ENCODE measurements at places on chromosomes 7 and 10.
A peak's percentile ranks its signal among the peaks of the same experiment; 100 is the strongest.

- DNase-seq, result no peak
These were observed 9.5 kb upstream of the KAZALD1 start for GRCh38 chr10:101052285-101052684.

DNA sequence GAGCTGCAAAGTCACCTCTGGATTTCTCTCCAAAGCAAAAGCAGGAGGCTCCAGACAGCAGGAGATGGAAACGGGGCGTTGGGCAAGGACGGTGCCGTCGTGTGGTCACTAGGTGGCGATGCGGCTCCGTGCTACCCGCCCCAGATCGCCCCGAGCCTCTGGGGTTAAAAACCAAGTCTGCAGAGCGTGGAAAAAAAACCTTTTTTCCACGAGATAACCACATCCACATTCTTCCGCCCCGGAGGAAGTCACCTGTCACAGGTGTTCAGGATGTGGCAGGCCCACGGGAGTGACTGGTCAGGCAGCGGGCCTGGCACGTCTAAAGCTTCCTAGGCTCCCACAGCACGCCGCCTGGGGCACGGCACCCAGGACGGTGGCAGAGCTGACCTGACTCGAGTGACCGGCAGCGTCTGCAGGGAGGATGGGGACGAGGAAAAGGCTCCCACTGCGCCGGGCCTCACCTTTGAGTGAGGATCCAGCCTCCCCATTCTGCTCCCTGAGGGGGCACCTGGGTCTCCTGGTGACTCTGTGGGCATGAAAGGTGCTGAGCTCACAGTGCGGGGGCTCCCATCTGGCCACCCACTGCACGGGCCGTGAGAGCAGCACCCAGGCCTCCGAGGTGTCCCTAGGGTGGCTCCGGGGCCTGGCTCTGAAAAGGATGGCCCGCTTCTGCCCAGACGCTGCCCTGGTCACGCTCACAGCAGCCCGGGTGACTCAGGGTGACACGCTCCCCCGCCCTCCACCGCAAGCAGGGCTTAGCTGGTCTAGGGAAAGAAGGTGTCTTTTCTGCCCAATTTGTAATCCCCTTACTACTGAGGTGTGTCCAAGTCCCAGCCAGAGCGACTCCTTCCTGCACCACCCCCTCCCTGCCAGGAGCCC, 71.3 kb upstream of the TNRC18 start:
- DNase-seq, result peak; percentile 76

DNA sequence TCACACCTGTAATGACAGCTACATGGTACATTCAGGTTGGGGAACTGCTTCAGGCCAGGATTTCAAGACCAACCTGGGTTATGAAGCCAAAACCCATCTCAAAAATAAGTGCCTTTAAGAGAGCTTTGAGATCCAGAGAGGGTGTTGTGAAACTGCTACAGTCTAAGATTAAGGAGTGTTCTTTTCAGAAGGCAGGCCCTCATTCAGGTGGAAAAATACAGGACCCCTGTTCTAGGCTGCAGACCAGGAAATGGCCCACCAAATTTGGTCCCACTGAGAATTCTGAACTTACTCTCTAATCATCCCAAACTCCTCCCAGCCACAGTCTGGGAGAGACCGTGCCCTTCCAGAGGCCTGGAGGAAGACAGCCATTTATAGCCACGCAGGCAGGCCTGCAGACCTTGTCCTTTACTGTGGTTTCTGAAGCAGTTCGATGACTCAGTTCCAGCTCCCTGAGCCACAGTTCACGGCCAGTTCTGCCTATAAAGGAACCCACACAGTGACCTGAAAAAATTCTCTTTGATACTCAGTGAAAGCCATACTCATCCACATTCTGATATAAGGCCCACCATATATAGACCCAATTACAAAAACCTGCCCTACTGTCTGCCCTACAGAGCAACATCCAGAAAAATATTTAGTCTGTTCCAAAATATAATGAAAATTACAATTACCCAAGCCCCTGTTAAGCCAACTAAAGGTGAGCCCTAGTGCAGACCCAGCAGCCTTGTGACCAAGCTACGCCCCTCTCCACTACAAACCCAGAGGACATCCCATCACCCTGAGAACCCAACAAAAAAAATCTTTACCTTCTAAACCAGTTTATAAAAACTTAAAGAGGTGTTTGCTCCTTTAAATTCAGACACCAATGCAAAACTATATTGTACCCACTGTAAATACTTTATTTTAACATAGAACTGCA, 21.2 kb downstream of the ZNF680 start:
- no peak for DNase-seq

DNA sequence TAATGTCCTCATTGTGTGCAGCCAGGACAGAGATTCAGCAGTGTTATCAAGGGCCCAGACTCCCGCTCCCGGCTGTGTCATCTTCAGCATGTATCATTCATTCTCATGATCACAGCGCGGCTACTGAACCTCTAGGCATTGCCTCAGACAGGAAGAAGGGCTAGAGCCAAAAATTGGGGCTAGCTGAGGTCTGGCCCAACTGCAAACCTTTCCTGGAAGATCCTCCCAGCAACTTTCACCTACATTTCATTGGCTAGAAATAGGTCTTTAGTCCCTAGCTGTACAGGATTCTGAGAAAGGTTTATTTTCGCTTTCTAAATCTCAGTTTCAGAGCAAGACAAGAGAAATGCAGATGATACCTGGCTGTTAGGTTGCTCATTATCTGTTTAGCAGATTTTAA, 81.9 kb downstream of the CREM start:
- DNase-seq, result peak; percentile 40

DNA sequence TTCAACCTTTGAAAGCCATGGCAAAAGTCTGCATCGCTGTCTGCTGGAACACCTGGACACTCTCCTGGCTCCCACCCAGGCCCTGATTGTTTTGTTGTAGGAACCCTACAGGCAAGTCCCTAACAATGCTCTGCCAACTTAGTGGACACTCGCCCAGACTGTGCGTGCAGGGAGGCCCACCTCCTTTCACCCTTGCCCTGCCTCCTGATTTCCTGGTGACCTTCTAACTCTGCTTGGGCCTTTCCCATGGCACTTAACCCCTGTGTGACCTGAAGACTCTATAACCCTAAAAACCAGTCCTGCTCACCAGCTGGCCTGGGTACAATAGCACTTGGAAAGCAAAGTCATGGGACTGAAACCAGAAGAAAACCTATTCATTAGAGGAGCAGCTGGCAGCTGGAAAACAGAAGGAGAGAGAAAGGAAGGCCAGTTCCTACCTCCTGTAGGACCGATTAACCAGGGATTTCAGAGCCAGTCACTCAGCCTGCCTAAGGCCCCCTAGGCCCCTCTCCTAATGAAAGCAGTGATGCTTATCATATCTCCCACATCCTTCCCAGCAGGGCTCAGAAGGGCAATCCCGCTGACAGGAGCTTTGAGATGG, 82.7 kb upstream of the KMT2E start:
- no peak for DNase-seq

GRCh38 chr10:103192089-103192450, 1.0 kb downstream of the NT5C2 start:
- DNase-seq, result no peak

GRCh38 chr10:69091143-69091651, 3.3 kb downstream of the SRGN start:
- no peak for DNase-seq

- no peak for DNase-seq
These were observed 10.7 kb downstream of the PEX1 start for GRCh38 chr7:92517631-92518030.

- DNase-seq, result no peak
These were observed 83.3 kb downstream of the KAT6B start for GRCh38 chr10:74909670-74910069.

DNA sequence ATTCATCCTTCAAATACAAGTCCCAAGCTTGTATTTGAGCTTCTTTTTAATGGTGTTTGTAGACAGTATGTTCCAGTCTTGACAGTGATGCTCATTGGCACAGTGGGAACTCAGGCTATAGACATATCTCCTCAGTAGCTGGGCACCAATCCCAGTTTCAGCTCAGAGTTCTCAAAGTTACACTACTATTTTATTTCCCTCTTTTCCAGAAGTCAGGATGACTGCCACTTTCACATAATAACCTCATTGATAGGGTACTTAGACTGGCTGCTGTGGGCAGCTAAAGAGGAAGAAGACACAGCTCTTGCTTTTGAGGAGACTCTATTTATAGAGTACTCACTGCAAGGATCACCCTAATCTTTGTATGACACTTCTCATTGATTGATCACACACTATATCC, 2.4 kb downstream of the GBF1 start:
- DNase-seq, result no peak

All from stimulated activated naive CD8-positive, alpha-beta T cell treated with anti-CD3 and anti-CD28 coated beads, Interleukin-15, amount 100 ng/mL, for 72 hours (primary cell).